ENCODE measurements at places on chromosomes 5 and 9. TPM values are rescaled to one million over a fixed set of nuclear protein-coding genes. Genes with fewer than 3 reads are reported as not detected.

DNA sequence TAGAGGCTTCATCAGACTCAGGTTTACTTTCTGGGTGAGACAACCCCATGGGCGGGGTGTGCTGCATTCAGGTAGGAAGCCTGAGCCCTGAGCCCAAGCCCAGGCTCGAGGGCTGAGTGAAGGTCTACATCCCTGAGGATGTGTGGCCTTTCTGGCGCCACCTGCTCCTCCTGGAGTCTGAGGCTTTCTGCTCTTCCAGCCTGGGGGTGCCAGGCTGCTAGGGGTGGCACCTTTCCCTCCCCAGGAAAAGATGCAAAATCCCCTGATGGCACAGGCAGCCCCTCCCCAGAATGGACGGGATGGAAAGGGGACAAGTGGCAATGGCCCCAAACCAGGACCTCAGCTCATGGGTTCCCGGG, 44.4 kb upstream of the PRRC2B start:
- DNase-seq: no peak

Gene FBP2
- not detected for total RNA-seq

Gene GRM6
- not detected for total RNA-seq

Gene HSD17B3
- not detected for total RNA-seq

Gene ADAMTS2
- total RNA-seq: not detected

All from activated B cell treated with CpG ODN at 0.5 μM for 24 hours (primary cell).